Activated T-helper 17 cell treated with anti-CD3 and anti-CD28 coated beads, Interleukin-2, amount 50 U/mL, for 72 hours (primary cell): ENCODE measurements at places on chromosomes 2 and 18.

DNA sequence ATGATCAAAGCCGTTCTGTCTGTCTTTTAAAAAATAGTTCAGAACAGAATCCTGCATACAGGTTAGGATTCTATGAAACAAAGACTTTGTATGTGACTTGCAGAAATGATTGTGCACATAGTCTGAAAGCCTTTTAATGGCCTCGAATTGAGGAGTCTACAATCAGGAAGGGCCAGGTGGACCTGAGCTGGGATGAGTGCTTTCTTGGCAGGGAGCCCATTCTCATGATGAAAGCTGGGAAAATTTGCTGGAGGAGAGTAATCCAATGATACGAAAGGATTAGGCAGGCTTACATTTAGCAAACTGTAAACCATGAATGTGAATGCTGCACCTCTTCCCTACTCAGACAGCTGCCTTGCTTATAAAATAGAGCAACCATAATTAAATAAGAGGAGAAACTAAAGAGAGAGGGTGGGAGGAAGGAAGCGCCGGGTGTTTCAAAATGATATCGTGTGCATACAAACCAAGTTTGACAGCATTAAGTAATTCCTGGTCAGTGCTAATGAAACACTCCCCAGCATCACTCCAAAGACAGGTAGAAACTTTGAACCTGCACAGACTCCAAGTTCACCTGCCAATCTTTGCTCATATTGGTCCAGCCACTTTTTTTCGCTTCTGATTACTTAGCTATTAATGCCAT lies 23.7 kb upstream of the CXCR4 start:
- ATAC-seq, result no peak

- no peak for ATAC-seq
Observed at GRCh38 chr2:169260246-169260645, 102.1 kb downstream of the LRP2 start.

GRCh38 chr2:26571316-26571715 lies 69.8 kb downstream of the CIB4 start:
- no peak for ATAC-seq

DNA sequence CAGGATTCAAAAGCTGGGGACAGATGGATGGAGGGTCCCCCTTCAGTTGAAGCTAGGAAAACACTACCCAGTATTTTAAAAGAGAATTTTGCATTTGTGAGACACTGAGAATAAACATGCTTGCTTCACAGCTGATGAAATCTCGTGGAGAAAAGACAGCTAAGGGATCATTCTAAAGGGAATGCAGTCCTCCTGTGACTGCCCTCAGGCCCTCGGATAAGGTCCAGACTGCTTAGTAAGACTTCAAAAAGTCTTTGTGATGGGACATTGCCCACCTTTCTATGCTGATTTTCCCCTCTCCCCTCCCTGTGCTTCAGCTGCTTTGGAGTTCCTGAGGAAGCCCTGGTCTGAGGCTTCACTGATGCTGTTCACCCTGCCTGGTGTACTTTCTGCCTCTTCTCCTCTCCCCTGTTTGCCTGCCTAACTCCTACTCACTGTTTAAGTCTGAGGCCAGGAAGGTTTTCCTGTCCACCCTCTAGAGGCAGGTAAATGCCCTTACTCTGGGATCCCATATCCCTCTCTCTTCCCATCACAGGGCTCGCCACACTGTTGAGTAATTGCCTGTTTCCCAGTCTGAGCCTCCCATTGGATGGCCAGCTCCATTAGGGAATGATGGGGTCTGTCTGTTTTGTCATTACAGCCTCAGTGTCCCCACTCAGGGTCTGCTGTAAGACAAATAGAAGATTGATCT lies 26.6 kb downstream of the POLE4 start:
- ATAC-seq, result no peak

DNA sequence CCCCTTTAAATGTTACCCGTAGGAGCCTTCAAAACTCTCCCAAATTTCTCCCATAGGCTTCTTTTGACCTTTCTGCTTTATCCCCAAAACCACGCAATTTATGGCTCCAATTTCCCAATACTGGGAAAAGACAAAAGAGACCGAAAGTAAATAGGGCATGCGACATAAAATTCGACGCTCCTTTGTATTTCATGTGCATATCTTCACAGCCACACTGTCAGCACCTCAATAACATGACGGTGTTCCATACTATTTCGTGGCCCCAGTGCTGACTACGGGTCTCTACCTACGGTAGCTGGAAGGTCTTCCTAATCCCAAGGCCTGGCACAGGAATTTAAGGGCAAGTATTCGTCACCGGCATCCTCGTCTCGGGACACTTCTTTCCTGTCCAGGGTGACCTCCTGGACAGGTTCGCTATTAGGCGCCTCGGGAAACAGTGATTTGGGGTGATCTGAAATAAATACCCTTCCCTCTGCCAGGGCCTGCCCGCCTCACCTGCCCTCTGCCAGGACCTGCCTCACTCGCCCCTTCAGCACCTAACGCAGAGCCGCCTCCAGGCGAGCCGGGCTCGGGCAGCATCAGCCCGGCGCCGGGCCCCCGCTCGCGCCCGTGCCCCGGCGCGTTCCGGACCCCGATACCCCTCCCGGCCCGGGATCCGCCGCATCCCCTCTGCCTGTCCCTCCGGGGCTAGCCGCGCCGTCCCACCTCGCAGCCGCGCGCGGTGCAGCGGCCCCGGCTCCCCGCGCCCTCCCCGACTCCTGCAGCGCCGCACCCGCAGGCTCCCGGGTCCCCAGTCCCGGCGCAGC lies 680 bp downstream of the DTNB start:
- ATAC-seq, result peak; percentile 57

GRCh38 chr2:118774458-118775133 lies 72.9 kb downstream of the EN1 start:
- peak; percentile 55 for ATAC-seq

- no peak for ATAC-seq
Observed at GRCh38 chr2:31082002-31082401, 56.2 kb downstream of the GALNT14 start.

GRCh38 chr2:30481323-30481800 lies 34.3 kb downstream of the LCLAT1 start:
- ATAC-seq, result no peak

DNA sequence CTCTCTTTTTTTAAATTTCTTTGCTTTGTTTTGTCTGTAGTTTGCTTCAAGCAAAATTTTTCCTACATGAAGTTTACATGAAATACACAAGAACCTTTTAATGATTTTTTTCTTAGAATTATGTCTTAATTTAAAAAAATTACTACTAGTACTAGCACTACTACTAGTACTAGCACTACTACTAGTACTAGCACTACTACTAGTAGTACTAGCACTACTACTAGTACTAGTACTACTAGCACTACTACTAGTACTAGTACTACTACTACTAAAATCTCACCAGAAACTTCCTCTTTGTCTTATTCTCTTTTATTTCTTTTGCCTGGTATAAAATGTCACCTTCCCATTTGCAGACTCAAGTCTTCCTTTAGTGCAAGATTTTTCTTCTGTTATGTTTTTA lies 71.1 kb downstream of the PTH2R start:
- ATAC-seq, result no peak

DNA sequence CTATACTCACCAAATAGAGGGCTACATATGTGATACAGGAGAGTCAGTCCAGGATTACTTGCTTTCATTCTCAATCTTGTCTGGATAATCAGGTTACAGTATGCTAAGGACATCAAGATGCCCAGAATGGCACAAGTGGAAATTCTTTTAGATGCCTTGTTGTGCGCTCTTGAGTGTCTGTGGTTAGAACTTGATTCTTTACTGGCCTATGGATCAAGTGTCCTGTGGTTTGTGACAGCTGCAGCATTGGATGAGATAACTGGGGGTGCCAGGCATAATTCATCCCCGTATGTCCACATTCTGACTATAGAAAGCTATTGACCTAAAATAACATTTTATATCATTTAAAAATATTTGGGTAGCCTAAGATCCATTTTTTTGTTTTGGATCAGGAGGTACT lies 40.1 kb downstream of the CDC42EP3 start:
- ATAC-seq, result no peak

DNA sequence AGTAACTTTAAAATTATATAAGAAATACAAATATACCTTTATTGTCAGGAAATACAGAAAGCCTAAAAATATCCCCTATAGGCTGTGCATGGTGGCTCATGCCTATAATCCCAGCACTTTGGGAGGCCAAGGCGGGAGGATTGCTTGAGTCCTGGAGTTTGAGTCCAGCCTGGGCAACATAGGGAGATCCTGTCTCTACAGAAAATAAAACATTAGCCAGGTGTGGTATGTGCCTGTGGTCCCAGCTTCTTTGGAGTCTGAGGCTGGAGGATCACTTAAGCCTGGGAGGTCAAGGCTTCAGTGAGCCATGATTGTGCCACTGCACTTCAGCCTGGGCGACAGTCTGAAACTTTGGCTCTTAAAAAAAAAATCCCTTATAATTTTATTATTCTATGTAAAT lies 29.1 kb downstream of the GLS start:
- ATAC-seq, result no peak

DNA sequence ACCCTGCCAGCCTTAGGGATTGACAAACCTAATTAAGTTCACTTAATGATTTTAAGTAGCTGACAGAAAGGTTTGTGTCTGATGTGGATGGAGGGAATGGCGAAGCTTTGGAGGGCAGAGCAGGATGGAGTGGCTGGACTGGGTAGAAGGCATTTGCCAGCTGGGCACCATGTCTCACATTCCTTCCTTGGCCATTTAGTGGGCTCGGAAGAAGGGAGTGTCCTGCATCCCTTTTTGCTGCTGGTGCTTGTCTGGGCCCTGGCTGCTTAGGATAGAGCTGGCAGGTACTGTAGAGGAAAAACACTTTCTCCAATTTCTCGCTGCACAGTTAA lies 166.7 kb downstream of the CLIP4 start:
- no peak for ATAC-seq

GRCh38 chr2:108565778-108566375 lies 31.6 kb downstream of the LIMS1 start:
- ATAC-seq, result peak; percentile 70

DNA sequence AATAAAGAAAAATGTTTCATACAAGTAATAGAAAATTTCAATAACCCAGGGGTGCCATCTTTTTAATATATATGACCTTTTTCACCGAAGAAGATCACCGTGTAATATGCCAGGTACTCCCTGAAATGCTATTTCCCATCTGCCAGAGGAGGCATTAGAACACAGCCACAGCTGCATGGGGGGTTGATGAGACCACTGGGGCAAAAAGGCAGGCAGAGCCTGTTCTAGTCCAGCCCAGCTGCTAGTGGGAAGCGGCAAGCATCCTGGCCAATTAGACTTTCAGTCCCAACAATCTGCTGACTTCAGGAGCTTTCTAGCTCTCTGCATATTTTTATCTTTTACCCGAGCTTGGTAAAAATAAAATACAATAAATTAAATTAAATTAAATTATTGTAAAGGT lies 362.6 kb downstream of the RIT2 start:
- ATAC-seq, result no peak

DNA sequence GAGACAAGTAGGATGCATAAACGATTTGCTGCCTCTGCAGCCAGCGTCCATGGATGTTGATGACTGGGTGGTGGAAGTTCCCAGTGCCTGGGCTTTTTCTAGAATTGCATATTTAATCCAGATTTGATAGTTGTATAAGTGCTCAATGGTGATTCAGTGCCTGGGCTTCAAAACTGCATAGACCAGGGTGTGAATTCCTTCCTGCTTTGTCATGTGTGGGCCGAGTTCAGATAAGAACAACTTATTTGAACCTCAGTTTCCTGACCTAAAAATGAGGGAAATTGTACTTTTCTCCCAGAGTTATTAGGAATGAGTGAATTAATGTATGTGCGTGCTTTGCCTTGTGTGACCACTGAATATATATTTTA lies 154.6 kb downstream of the WDSUB1 start:
- ATAC-seq, result no peak

- ATAC-seq, result no peak
Observed at GRCh38 chr2:212973347-212973746, 178.1 kb downstream of the IKZF2 start.

GRCh38 chr2:233450864-233451575 lies 96.7 kb downstream of the DGKD start:
- ATAC-seq, result no peak

- no peak for ATAC-seq
Observed at GRCh38 chr2:20302019-20302418, 48.6 kb downstream of the PUM2 start.

DNA sequence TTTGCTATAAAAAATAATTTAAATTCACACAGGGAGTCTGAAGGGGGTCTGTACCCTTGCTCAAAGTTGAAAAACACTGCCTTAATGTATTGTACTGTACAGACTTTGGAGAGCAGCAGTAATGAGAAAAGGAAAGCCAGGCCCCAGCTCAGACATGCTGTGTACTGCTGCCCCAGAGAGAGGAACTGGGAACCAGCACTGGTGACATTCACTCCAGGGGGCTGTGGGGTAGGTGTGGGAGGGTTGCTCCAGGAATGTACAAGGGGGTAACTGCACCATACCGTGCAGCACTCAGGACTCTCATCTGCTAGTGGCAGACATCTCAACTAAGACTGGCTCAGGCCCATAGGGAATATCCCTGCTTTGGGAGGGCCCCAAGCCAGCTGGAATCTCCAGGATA lies 146.0 kb upstream of the RMP24 start:
- no peak for ATAC-seq

DNA sequence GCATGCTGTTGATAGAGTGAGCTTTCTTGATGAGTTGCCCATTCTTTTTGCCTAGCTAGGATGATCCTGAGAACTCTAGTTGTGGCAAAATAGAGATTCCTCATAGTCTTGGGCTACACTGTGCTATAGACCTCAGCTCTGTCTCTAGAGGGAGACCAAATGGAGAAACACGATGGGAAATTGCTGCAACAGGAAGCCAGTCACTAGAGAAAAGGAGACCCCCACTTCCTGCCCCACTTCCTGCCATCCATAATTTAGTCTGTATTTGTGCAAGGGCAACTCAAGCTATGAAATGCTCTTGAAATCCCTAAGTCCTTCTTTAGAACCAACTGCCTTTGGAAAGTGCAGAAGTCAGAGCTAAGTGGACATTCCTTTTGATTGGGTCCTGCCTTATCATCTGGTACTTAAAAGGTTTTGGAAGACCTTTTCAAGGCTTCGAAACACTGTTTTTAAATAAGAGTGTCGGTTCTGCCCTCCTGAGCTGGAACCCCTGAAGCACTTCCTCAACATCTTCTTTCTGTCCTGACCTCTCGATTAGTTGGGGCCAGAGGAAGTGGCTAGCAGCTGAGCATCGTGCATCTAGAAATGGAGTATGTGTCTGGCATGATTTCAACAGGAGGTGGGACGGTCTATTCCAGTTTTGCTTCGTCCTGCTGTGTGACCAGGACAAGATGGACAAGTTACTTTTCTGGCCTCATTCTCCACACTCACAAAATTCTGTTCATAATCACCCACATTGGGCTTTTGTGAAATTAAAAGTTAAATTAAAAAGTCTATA lies 8.6 kb upstream of the KCNE4 start:
- ATAC-seq, result no peak

GRCh38 chr2:216850665-216851322 lies 9.1 kb downstream of the TNP1 start:
- peak; percentile 39 for ATAC-seq

- no peak for ATAC-seq
Observed at GRCh38 chr2:8643996-8644356, 37.9 kb upstream of the ID2 start.

- ATAC-seq, result no peak
Observed at GRCh38 chr2:37873229-37873628, 51.9 kb upstream of the RMDN2 start.
